ELR (cell line): ENCODE measurements at places on chromosomes 2 and 18.

- DNase-seq, result peak; percentile 96
Measured at GRCh38 chr2:108640731-108641130, 78.6 kb upstream of the RANBP2 start.

DNA sequence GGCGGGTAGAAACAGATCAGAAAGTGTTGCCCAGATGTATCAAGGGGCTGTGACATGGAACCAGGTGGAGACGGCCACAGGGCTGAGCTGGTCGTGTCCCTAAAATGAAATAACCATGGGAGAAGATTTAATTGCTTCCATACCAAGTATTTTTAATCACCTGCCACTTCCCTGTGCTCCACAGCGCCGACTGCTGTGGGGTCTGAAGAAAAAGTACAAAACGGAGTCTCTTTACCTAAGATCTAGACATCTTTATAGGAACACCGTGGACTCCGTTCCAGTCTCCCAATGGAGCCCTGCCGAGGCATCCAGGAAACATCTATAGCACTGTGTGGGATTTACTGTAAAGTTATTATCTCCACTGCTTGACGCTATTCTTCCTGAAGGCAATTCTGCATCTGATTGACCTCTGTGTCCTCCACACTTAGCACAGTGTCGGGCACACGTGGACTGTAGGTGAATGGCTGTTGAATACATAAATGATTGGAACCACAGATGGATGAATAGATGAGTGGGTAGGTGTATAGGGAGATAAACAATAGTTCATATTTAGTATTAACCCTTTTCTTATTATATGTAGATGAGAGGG lies 21.6 kb upstream of the GYPC start:
- peak; percentile 25 for DNase-seq

DNA sequence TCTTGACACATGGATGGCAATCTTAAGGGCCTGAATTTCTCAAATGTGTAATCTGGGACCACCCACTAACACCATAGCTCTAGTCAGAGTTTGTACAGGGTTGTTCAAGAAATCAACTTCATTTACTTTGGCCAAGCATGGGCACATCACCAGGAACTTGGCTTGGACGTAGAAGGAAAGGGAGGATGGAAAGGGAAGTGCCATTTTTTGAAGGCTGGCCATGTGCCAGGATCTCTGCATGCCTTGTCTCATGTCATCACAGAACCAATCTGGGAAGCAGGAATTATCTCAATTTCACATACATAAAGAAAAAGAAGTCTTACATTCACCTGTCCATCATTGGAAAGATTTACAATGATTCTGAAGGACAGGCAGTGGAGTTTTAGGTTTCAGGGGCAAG lies 128.1 kb downstream of the ANTXR1 start:
- no peak for DNase-seq

- no peak for DNase-seq
Measured at GRCh38 chr2:58120626-58121229, 74.1 kb downstream of the VRK2 start.

GRCh38 chr2:74008761-74009395 lies 24.2 kb downstream of the TET3 start:
- no peak for DNase-seq

DNA sequence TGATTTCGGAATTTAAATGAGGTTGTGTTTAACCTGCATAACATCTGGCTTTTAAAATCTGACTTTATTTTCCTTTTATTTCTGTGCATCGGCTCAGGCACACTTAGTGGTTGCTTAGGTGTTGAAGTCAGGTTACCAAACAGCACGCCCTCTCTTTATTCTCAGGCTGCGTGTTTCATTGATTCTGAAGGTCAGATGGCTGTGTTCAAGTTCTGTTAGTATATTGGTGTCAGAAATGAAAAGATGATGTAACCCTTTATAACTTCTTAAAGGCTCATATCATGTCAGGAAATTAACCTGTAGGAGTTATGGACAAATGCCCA lies 246.5 kb downstream of the LDLRAD4 start:
- DNase-seq, result no peak

GRCh38 chr18:8357320-8357719 lies 251.9 kb upstream of the RAB12 start:
- DNase-seq, result no peak

- DNase-seq, result no peak
Measured at GRCh38 chr2:146624430-146625160, 1220.2 kb upstream of the ACVR2A start.

DNA sequence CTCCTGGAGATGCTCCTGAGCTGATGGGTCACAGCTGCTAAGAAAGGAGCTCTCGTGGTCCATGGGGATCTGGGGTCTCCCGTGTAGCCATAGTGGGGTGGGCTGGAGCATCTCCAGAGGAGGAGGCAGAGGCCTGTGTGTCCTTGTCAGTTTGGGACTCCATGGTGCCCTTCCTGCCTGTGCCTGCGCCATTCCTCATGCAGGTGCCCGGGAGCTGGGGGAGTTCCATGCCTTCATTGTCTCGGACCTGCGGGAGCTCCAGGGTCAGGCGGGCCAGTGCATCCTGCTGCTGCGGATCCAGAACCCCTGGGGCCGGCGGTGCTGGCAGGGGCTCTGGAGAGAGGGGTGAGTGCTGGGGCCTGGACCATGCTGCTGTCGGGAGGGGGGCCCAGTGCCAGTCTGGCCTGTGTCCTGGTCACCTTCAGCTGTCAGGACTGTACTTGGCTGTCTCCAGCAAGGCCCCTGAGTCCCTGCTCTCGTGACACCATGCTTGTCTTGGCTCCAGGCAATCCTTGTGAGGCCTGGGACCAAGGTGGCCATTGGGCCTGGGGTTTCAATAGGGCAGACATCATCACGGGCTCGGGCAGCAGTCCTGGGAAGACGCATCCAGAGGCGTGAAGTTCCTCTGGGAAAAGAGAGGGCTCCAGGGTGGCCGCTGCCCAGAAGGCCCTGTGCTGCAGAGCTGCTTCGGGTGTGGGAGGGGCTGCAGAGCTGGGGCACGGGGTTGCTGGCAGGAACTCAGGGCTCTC lies 7.3 kb downstream of the CAPN10 start:
- no peak for DNase-seq

DNA sequence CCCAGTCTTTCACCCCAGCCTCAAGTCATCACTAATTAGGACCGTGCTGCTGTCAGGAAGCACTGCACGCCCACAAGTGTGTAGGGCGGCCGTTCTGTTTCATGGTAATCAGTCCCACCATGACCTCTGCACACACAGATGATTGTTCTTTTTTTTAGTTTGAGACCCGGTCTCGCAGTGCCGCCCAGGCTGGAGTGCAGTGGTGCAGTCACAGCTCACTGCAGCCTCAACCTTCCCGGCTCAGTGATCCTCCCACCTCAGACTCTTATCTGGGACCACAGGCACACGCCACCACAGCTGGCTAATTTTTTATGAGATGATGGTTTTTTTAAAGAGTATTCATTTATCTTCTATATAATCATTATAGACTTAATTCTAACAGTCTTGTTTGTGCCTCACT lies 1.8 kb upstream of the IAH1 start:
- no peak for DNase-seq
